Type B pancreatic cell (in vitro differentiated cells): ENCODE measurements at places on chromosomes 2 and 18. TPM values are rescaled to one million over a fixed set of nuclear protein-coding genes. Genes with fewer than 3 reads are reported as not detected.

Gene CCBE1
- total RNA-seq, result 8.3 and 51.3 TPM in 2 replicates

Gene HPCAL1
- total RNA-seq, result 13.4 and 17.8 TPM in 2 replicates

Gene CD8B2
- total RNA-seq, result 0.31 TPM in 2 replicates

Gene ZNG1B
- 32.8 and 41.7 TPM in 2 replicates for total RNA-seq

Gene RHBDD1
- total RNA-seq, result 32.0 and 34.9 TPM in 2 replicates

Gene TTN
- total RNA-seq, result 4.2 and 5.6 TPM in 2 replicates

Gene COPS9
- total RNA-seq, result 131 and 156 TPM in 2 replicates

Gene GPR55
- 0.24 TPM in 1 of 2 replicates, not detected in the other for total RNA-seq

Gene PRKAG3
- not detected in 2 replicates for total RNA-seq

Gene ADRA2B
- 2.4 and 13.9 TPM in 2 replicates for total RNA-seq

Gene GALNT3
- total RNA-seq, result 28.8 and 62.1 TPM in 2 replicates

Gene SLC19A3
- 6.4 and 20.5 TPM in 2 replicates for total RNA-seq

Gene SH3RF3
- 2.5 and 13.9 TPM in 2 replicates for total RNA-seq

Gene EML6
- total RNA-seq, result 6.0 and 8.1 TPM in 2 replicates

DNA sequence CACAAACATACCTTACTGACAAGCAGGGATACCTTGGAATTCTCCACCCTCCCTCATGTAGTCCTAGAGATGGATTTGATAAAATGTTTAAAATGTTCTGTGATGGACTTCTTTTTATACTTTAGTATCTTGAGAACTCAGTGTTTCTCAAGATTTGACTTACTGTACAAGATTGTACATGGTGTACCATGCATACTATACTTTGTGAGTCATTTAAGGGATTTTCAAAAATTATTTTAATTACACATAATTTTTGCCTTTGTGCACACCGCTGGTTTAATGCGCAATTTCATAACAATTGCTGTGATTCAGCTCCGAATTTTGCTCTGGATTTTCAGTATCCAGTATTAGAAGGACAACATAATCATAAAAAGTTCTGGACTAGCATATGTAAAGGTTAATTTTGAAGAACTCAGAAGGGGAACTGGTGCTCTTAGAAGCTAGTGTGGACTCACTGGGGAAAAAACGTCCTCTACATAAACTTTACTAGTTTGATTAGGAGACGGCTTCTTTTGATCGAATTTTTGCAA lies 78.6 kb upstream of the ACSL3 start:
- peaks cover 10% of the 10 kb centered on the region for H3K4me1 ChIP-seq
- no peak overlapping the region for H3K4me3 ChIP-seq
- no peak for DNase-seq
- H3K36me3 ChIP-seq, result no peaks in the 10 kb centered on the region

DNA sequence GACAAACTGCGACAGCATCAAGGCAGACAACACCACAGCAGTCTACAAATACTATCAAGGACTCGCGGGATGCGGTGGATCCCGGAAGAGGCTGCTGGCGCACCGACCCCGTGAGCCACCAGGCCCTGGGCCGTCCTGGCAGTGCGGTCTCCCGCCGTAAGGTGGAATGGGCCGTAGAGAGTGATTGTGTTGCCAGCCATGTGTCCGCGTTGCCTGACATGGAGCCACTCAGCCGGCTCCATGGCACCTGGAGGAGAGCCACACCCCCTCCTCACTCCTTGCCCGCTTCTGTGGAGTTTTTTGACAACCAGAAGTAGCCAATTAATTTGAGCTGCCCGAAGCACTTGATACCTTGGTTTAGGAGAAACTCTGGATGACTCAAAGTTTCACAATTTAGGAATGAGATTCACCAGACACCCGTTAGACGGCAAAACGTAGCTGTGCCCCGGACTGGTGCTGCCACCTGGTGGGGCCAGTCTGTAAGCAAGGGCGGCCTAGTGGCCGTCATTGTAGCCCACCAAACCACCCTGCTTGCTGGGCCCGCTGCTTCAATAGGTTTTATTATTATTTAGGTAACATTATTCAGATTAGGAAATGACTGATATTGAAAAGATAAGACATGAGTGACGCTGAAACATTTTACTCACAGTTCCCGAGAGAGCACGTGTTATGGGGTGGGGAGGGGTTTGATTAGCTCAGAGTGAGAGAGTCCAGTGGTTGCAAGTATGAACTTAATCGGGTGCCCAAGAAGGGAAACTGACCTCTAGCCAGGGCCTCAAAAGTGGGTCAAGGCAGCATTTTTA lies 10.2 kb upstream of the IMP4 start:
- peaks cover 5% of the 10 kb centered on the region for H3K36me3 ChIP-seq
- peaks cover 52% of the 10 kb centered on the region for H3K27me3 ChIP-seq
- peak overlapping the region; percentile 77 for H3K4me3 ChIP-seq
- H3K27ac ChIP-seq, result peak overlapping the region; percentile 57
- DNase-seq, result peak; percentile 81

GRCh38 chr2:127410871-127411652 lies 7.2 kb upstream of the PROC start:
- H3K27me3 ChIP-seq, result peaks cover 12% of the 10 kb centered on the region
- no peaks in the 10 kb centered on the region for H3K36me3 ChIP-seq
- peak overlapping the region; percentile 10 for H3K4me3 ChIP-seq
- peaks cover 14% of the 10 kb centered on the region for H3K4me1 ChIP-seq
- H3K27ac ChIP-seq, result peak overlapping the region; percentile 8

DNA sequence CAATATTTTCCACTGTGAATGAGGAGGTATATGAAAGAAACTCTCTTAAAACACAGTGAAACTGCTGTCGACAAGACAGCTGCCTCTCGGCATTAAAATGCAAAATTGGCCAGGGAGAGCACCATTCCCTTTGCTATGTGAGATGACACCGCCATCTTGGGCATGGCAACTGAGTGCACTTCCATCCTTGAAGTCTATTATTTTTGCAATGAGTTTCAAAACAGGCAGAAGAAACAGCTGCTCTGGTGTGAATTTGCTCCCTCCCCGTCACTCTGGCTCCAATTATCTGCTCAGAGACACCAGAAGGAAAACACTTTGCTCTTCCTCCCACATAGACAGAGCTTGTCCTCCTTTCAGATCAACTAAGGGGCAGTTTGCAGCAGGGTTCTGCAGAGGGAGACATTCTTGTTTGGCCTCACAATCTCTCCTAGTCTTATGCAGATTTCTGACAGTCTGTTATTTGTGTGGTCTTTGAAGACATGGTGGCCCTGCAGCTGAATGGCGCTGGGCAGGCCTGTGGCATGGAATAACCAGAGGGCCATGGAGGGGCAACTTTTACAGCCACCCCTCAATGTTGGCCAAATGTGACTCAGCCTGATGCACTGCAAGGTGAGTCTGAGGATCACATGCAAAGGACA lies 48.6 kb upstream of the SEC11C start:
- H3K4me1 ChIP-seq, result no peaks in the 10 kb centered on the region
- H3K27ac ChIP-seq, result no peak overlapping the region
- peaks cover 14% of the 10 kb centered on the region for H3K27me3 ChIP-seq
- DNase-seq, result no peak
- no peaks in the 10 kb centered on the region for H3K36me3 ChIP-seq
- no peak overlapping the region for H3K4me3 ChIP-seq

- no peak overlapping the region for H3K27ac ChIP-seq
- DNase-seq, result no peak
- H3K36me3 ChIP-seq, result no peaks in the 10 kb centered on the region
- H3K27me3 ChIP-seq, result no peaks in the 10 kb centered on the region
- H3K4me3 ChIP-seq, result no peak overlapping the region
- H3K4me1 ChIP-seq, result no peaks in the 10 kb centered on the region
Observed at GRCh38 chr2:4674007-4674406, 970.6 kb downstream of the DCDC2C start.

- DNase-seq, result no peak
- H3K27ac ChIP-seq, result no peak overlapping the region
- H3K36me3 ChIP-seq, result no peaks in the 10 kb centered on the region
- peaks cover 6% of the 10 kb centered on the region for H3K4me1 ChIP-seq
Observed at GRCh38 chr2:102129951-102130646, 12.4 kb upstream of the IL1R1 start.

DNA sequence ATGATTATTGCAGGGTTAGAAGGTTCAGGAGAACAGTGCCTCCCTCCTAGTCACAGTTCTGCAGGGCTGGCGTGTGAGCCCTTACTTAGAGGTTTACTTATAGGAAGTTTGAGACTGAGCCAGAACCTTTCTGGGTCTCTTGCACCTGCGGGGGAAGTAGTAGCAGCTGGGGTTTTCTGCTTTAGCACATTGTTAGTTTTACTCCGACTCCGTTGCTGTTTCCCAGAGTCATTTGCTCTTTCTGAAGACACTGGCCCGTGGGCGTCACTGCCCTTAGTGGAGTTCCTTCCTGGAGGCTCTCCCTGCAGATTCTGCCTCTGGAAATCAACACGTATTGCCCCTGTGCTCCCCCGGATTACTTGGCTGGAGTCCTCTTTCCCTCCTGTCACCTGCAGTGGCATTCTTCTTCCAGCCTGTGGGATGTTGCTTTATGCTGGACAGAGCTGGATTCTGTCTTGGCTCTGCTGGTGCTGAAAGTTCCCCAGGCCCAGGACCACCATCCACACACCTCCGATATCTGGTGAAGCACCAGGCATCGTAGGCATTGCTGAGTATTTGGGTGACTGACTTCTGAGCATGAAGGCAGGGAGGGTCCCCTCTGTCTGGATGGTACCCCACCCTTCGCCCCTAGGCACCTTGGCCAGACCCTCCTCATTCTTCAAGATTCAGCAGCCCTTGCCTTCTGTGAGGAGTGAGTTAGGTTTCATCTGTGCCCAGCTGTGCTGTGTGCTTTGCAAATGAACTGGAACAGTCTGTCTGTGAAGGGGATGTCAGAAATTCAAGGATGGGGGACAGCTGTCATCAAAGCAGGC lies 51.7 kb downstream of the AGAP1 start:
- no peak for DNase-seq
- H3K36me3 ChIP-seq, result no peaks in the 10 kb centered on the region
- no peaks in the 10 kb centered on the region for H3K27me3 ChIP-seq
- peak overlapping the region; percentile 48 for H3K4me3 ChIP-seq
- H3K4me1 ChIP-seq, result peaks cover 29% of the 10 kb centered on the region

DNA sequence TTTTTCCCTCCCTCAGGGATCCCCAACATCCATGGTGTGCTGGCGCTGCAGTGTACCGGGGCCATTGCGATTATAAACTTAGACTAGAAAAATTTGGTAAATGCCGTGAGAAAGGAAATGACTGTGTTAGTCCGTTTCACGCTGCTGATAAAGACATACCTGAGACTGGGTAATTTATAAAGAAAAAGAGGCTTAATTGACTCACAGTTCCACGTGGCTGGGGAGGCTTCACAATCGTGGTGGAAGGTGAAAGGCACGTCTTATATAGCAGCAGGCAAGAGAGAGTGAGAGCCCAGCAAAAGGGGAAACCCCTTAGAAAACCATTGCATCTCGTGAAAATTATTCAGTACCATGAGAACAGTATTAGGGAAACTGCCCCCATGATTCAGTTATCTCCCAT lies 44.3 kb downstream of the NTSR2 start:
- H3K27ac ChIP-seq, result no peak overlapping the region
- no peaks in the 10 kb centered on the region for H3K27me3 ChIP-seq
- H3K36me3 ChIP-seq, result peaks cover 30% of the 10 kb centered on the region

- H3K27me3 ChIP-seq, result peaks cover 35% of the 10 kb centered on the region
- peak overlapping the region; percentile 70 for H3K4me3 ChIP-seq
- peaks cover 26% of the 10 kb centered on the region for H3K4me1 ChIP-seq
- peaks cover 4% of the 10 kb centered on the region for H3K36me3 ChIP-seq
- no peak for DNase-seq
Observed at GRCh38 chr2:148888986-148889385, 14.0 kb downstream of the KIF5C start.

GRCh38 chr18:78875016-78875777 lies 104.4 kb upstream of the SALL3 start:
- H3K27ac ChIP-seq, result no peak overlapping the region
- no peaks in the 10 kb centered on the region for H3K36me3 ChIP-seq
- H3K4me3 ChIP-seq, result no peak overlapping the region
- peaks cover 12% of the 10 kb centered on the region for H3K27me3 ChIP-seq

- no peaks in the 10 kb centered on the region for H3K36me3 ChIP-seq
- peaks cover 12% of the 10 kb centered on the region for H3K27me3 ChIP-seq
- no peaks in the 10 kb centered on the region for H3K4me1 ChIP-seq
- no peak overlapping the region for H3K4me3 ChIP-seq
- no peak overlapping the region for H3K27ac ChIP-seq
Observed at GRCh38 chr2:232626584-232626983, 6.8 kb upstream of the EFHD1 start.

GRCh38 chr2:26076001-26076587 lies 42.2 kb downstream of the RAB10 start:
- peak overlapping the region; percentile 13 for H3K4me3 ChIP-seq
- no peak for DNase-seq
- no peaks in the 10 kb centered on the region for H3K27me3 ChIP-seq
- peak overlapping the region; percentile 74 for H3K27ac ChIP-seq

DNA sequence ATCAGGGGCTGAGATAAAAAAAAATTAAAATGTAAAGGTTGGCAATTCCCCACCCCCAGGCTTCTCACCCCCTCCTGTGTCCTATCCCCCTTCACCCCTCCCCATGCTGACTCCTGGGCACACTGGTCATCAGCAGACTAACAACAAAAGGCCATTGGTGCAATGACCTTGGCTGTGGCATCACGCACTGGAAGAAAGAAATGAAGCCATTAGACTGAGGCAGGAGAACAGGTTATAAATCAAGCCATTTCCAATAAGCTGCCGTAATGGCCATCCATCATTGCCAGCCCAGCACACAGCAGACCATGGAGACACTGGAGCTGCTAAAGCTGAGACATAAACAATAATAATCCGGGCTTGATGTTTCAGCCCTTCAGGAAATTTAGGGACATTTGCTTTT lies 342.4 kb upstream of the ETAA1 start:
- no peaks in the 10 kb centered on the region for H3K36me3 ChIP-seq
- peaks cover 3% of the 10 kb centered on the region for H3K27me3 ChIP-seq
- no peak for DNase-seq

- peaks cover 16% of the 10 kb centered on the region for H3K4me1 ChIP-seq
- no peaks in the 10 kb centered on the region for H3K36me3 ChIP-seq
- H3K27me3 ChIP-seq, result peaks cover 21% of the 10 kb centered on the region
Observed at GRCh38 chr2:226031647-226032501, 632.4 kb downstream of the NYAP2 start.

GRCh38 chr2:9760069-9760901 lies 83.0 kb upstream of the TAF1B start:
- peaks cover 23% of the 10 kb centered on the region for H3K27me3 ChIP-seq
- peaks cover 51% of the 10 kb centered on the region for H3K4me1 ChIP-seq
- DNase-seq, result no peak
- no peak overlapping the region for H3K27ac ChIP-seq

GRCh38 chr2:8279506-8279905 lies 402.4 kb upstream of the ID2 start:
- no peaks in the 10 kb centered on the region for H3K27me3 ChIP-seq
- peaks cover 3% of the 10 kb centered on the region for H3K36me3 ChIP-seq
- no peak overlapping the region for H3K27ac ChIP-seq
- DNase-seq, result no peak

- H3K36me3 ChIP-seq, result no peaks in the 10 kb centered on the region
- H3K4me1 ChIP-seq, result peaks cover 12% of the 10 kb centered on the region
- no peak overlapping the region for H3K4me3 ChIP-seq
- no peak overlapping the region for H3K27ac ChIP-seq
- DNase-seq, result no peak
Observed at GRCh38 chr2:173414823-173415322, 60.2 kb downstream of the CDCA7 start.
